ENCODE measurements at places on chromosomes 7 and 10.

DNA sequence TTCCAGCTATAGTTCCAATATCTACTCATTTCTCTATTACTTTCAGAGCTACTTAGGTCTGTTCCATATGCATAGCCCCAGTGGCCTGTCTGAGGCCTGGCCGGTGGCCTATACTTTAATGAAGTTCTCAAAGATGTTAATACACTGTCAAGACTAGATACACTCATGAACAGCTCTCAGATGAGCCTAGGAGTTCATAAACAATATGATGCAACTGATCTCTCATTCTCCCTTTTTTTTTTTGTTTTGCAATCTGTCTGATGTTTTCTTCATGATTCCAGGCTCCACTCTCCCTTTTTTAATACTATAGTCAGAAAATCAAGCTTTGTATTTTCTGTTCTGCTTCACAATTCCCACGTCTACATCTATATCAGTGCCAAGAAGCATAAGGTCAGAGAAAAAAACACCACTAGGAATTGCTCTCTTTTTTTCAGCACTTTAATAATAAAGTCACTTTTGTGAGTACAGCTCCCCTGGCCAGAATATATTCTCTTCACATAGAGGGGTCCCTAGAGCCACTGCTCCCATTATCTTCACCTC lies 321.0 kb downstream of the C7orf25 start:
- no peak for DNase-seq

- no peak for DNase-seq
These were observed 579.3 kb downstream of the LRMDA start for GRCh38 chr10:76010703-76011102.

- DNase-seq = peak; percentile 8
These were observed 63.4 kb downstream of the CSGALNACT2 start for GRCh38 chr10:43201545-43202131.

DNA sequence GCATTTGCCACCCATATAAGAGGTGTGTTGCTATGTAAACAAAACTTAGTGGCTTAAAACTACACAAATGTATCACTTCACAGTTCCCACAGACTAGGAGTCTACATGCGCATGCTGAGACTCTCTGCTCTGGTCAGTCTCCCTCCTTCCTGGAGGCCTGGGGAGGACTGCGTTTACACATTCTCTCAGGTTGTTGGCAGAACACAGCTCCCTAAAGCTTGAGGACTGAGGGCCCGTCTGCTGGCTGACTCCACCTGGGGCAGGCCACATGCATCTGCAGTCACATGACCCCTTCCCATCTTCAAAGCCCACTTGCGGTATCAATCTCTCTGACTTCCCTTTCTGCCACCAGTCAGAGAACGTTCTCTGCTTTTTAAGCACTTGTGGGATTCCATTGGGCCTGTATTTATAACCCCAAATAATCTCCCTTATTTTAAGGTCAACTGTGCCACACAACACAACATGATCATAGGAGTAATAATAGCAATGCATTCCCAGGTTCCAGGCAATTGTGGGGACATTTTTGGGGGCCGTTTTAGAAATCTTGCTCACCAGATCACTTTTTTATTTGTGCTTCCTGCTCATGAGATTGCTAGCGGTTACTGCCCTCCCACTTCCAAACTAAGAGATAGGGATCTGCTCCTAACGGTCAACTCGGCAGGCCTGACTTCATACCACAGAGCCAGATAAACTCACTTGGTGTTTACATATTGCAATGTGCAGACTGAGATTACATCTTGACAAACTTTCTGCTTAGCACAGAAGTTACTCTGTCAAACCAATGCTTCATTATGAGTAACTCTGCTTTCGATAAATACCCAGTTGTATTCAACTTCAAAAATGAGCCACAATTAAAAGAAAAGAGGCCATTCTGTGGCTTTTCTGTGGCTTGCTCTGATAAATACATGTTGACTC lies 96.3 kb downstream of the ALOX5 start:
- DNase-seq = no peak

GRCh38 chr7:64768824-64769223 lies 25.4 kb upstream of the ZNF138 start:
- no peak for DNase-seq

- DNase-seq = no peak
These were observed 2.2 kb downstream of the MRC1 start for GRCh38 chr10:17811146-17811865.

DNA sequence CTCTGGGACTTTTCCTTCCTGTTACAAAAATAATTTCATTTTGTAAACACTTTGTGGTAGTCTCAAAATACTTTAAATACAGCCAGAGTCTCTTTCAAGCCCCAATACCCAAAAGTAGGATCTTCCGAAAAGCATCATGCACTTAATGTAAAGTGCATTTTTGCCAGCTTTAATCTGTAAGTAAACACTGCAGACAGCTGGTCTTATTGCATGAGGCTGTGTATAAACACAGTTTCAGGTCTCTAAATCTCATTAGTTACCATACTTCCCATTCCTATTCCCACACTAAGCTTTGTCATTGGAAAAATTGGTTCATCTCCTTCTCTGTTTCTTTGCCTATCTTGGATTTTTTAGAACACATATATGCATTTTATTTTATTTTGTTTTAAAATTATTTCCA lies 87.6 kb upstream of the GNAI1 start:
- no peak for DNase-seq

GRCh38 chr7:98991141-98991540 lies 112.8 kb downstream of the TRRAP start:
- DNase-seq = no peak

- no peak for DNase-seq
These were observed 35.5 kb downstream of the CAV1 start for GRCh38 chr7:116560021-116560970.

GRCh38 chr10:116809483-116810119 lies 39.7 kb upstream of the ENO4 start:
- DNase-seq = no peak

DNA sequence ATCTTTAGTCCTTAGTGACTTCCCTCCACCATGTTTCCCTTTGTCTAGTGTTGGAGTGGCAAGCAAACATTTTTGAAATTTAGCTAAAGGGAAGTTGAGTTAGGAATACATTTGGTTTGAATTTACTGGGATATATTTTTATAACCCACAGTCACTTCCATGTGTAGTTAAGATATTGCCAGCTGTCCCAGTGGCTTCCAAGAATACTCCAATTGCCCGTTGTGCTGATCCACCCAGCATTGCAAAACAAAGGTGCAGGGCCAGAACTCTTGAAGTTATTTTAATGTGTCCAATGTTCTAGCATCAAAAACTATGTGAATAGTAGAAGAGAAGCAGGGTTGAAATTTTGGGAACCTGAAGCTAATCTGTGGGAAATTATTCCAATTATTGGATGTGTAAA lies 2.5 kb upstream of the P4HA1 start:
- no peak for DNase-seq

DNA sequence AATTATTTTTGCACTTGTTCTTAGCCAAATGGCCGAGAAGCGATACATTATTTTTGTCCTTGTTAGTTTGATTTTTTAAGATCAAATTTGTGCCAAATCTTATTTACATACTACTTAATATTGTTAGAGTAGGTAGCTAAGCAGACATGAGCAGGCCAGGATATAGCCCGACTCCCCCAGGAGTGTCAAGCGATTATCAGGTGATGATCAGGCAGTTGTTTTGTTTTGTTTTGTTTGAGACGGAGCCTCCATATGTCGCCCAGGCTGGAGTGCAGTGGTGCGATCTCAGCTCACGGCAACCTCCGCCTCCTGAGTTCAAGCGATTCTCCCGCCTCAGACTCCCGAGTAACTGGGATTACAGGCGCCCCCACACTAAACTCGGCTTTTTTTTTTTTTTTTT lies 71.1 kb downstream of the LYZL2 start:
- no peak for DNase-seq

DNA sequence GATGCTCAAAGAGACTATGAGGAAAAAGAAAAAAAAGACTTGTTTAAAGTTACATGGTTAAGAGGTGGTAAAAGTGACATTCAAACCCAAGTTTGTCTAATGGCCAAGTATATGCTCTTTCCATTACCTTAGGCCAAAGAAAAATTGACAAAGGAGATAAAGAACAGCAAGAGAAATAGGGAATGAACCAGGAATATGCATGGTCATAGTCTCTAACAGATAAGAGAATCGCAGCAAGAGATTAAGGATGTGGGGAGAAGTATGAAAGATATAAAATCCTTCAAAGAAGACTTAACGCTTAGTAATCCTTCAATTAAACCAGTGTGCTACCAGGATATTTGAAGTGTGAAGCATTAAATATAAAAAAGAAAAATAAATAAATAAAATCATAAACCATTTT lies 23.2 kb upstream of the LRRN3 start:
- no peak for DNase-seq

GRCh38 chr10:101781984-101782810 lies 1.0 kb downstream of the NPM3 start:
- no peak for DNase-seq
